Cerebellar cortex (tissue), 1 donor: ENCODE measurements at places on chromosomes 6 and 20.

DNA sequence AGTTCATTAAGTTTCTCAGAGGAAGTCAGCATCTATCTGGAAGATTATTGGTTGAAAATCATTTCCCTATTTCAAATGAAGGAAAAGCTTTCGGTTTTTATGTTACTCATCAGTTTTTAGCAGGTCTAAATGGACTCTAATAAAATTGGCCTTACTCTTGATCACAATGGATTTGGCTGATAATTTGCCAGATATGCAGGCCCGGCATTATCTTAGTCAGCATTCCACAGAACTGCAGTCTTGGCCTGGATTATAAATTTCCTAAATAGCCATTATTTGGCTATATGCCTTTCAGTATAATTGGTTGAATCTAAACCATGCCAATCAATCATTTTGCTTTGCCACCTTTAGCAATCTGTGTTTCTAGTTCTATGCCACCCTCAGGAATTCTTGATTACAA is 91.7 kb upstream of the KCNQ5 start:
- DNase-seq: no peak

- no peak for DNase-seq
These were observed 154.3 kb downstream of the VEGFA start for GRCh38 chr6:43924222-43924702.

GRCh38 chr6:26556263-26557070 is 18.3 kb downstream of the HMGN4 start:
- peak; percentile 90 for DNase-seq

- DNase-seq: no peak
These were observed 253.7 kb upstream of the SUPT3H start for GRCh38 chr6:45631396-45631795.

DNA sequence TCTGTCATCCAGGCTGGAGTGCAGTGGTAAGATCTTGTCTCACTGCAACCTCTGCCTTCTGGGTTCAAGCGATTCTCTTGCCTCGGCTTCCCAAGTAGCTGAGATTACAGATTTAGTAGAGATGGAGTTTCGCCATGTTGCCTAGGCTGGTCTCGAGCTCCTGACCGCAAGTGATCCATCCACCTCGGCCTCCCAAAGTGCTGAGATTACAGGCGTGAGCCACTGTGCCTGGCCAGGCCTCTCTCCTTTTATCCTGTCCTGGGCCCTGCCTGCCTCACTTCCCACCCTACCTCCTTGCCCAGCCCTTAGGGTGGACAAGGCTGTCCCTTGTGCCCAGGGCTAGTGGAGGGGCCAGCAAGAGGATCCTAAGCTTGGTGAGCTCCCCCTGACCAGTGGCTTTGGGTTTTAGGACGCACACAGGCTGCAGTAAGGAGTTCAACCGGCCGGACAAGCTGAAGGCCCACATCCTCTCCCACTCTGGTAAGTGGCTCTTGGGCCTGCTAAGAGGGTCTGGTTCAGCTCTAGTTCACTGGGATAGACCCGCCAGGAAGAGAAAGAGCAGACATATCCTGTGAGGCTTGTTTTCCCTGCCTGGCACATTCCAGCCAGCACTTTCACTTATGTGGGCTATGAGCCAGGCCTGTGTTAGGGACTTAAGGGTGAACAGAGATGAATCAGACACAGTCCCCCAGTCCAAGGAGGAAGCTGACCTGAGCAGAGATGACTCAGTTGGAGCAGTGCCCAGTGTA is 21.9 kb upstream of the CHMP4B start:
- DNase-seq: no peak

DNA sequence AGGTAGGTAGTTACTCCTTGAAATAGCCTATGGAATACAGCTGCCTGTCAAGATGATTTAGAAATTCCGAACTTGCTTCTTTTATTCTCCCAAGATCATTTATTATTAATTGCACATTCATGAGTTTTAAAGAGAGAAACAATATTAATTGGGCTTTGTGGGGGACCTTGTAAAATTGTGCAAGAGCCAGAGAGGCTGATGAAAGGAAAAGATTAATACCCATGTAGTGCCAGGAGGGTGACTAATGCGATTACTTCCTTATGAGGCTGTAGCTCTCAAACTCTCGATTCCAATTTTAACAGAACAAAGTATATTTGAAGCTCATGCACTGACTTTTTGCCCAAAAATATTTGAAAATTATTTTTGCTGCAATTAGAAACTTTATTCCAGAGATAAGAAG is 423.8 kb upstream of the ID4 start:
- DNase-seq: no peak

DNA sequence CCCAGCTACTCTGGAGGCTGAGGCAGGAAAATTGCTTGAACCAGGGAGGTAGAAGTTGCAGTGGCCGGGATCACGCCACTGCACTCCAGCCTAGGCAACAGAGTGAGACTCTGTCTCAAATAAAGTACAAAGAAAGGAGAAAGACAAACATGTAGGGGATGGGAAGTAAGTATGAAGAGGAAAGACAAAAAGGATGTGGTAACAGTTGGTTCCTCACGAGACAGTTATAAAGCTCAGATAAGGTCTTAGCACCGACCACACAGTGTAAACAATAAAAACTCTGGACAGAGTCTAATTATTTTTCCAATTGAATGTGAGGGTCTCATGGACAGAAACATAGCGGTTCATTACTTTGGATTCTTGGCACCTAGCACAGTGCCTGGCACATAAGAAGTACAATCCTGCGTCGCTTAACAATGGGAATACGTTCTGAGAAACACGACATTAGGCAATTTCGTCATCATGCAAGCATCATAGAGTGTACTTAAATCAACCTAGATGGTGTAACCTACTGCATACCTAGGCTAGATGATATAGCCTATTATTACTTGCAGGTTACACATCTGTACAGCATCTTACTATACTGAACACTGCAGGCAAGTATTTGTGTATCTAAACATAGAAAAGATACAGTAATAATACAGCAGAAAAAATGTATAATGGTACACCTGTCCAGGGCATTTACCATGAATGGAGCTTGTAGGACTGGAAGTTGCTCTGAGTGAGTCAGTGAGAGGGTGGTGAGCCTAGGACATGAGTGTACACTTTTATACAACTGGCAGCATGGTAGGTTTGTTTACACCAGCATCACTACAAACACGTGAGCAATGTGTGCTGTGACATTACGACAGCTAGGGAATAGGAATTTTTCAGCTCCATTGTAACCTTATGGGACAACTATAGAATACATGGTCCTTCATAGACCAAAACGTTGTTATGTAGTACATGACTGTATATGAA is 38.2 kb downstream of the MBOAT1 start:
- no peak for DNase-seq

DNA sequence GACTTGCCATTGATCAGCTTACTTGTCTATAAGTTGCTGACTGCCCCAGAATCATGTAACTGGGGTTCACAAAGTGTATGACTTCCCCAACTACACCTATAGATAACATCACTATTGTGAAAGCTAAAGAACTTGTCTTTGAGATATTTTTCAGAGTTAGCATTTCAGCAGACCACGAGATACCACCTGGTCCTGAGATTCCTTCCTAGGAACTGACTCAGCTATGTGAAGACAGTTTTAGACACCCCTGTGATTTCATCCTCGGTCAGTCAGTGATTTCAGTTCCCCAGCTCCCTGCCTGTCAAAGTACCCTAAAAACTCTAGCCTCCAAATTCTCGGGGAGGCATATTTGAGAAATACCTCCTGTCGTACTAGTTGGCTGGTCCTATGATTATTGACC is 62.4 kb downstream of the TXNDC5 start:
- no peak for DNase-seq

DNA sequence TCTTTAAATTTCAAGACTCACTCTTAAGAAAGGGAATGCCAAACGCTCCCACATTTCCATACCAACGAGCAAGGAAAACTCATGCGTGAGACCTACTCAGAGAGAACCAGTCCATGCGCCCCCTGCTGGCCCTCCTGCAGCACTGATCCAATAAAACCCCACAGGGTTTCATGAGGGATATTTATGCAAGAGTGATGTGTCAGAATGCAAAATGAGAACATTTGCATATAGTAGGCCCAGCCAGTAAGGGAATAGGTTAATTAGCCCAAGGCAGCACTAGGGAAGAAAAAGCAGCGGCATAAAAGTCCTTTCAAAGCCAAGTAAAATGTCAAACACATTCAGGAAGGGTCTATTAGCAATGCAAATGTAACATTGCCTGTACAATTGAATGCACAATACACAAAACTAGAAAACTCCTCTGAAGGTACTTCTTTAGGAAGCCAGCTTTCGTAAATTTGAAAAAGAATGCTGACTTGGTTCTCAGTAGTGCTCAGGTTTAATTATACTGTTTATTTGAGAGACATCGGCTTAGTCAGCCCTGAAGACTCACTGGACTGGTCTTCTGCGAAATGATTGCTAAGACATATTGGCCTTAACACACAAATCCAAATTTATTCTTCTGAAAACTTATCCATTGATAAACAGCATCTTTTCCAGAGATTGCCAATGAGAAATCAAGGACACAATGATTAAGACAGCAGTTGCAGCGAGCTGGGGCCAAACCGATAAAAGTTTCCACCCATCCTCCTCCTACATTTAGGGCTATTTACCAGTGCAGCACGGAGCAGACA is 93.2 kb downstream of the GMPR start:
- DNase-seq: peak; percentile 78

GRCh38 chr6:165229216-165229615 is 80.2 kb downstream of the C6orf118 start:
- no peak for DNase-seq

DNA sequence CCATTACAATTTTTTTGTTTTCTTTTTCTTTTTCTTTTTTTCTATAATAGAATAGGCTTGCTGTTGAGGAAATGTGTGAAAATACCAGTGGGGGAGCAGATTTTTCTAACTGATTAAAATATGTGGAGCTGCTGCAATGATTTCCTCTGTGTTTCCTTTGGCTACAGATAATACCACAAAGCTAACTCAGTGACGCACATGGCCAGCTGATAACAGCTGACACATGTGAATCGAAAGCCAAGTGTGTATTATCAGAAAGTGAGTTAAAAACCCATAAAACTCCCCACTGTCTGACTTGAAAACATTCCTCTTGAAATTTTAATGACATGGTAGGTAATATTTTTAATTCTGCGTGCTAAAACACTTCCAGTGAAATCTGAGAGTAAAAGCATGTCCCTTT is 70.8 kb upstream of the AHI1 start:
- DNase-seq: no peak

GRCh38 chr6:11785774-11786579 is 7.4 kb upstream of the ADTRP start:
- no peak for DNase-seq

DNA sequence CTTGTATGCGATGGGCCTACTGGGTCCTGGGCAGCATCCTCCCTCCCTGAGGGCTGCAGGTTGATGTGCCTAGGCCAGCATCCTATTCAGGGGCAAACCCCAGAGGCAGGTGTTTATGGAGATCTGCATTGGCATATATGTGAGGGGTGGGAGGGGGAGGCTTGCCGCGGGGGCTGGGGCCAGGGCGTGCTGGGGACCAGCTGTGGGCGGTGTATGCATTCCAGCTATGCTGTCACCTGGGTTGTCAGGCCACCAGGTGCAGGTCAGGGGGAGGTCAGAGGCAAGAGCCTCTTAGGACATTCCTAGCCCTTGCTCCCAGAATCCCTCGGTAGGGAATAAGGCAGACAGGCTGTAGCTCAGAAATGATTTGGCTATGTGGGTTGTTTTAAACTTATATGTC is 11.9 kb downstream of the FOXA2 start:
- no peak for DNase-seq
